ENCODE measurements at places on chromosomes 2 and 18. TPM values are rescaled to one million over a fixed set of nuclear protein-coding genes. Genes with fewer than 3 reads are reported as not detected.

DNA sequence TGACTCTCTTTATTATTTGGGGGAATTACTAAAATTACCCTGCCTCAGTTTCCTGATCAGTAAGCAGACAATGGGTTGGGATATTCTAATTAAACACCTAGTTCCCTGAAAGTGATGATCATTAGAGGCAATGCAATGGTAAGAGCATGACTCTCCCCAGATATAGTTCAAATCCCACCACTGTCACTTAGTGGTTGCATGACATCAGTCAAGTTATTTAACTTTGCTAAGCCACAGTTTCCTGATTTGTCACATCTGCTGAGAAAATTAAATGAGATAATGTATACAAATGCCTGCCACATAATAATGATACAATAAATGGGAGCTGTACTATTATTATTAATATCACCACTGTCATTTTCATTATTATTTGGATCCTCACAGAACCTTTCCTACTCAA, 29.9 kb downstream of the ZEB2 start:
- DNase-seq: no peak

Gene SRD5A2
- not detected for total RNA-seq

Gene TLX2
- total RNA-seq: not detected

GRCh38 chr2:55887901-55888624, 35.5 kb downstream of the EFEMP1 start:
- no peak for DNase-seq

Gene TET3
- 3.7 TPM for total RNA-seq

DNA sequence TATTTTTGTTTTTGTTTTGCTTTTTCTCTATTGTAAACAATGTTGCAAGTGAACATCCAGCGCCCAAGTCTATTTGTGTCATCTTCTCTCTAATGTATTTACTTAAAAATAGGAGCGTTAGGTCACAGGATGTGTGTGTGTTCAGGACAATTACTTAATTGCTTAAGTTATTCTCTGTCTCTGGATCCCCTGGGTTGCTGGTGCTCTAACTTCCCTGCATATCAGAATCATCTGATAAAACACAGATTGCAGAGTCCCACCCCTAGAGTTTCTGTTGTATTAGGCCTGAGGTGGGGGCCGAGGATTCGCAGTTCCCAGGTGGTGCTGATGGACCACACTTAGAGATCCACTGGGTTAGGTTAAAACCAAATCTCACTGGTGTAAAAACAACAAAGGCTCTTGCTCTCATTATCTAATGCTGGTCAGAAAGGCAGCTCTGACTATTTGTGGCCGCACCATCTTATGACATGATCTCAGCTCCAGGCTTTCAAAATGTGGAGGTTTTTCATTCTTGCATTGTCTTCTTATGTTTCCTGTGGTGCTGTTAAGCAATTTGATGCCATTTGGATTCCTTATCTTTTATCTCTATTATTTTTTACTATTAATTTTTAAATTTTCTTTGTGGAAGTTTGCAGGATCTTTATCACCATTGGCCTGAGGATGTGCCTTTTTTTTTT, 87.7 kb downstream of the CLIP4 start:
- no peak for DNase-seq

- no peak for DNase-seq
These were observed 105.3 kb downstream of the PAX3 start for GRCh38 chr2:222193328-222193983.

GRCh38 chr2:11996618-11997017, 250.2 kb downstream of the LPIN1 start:
- no peak for DNase-seq

Gene BBS5
- total RNA-seq: 8.2 TPM

DNA sequence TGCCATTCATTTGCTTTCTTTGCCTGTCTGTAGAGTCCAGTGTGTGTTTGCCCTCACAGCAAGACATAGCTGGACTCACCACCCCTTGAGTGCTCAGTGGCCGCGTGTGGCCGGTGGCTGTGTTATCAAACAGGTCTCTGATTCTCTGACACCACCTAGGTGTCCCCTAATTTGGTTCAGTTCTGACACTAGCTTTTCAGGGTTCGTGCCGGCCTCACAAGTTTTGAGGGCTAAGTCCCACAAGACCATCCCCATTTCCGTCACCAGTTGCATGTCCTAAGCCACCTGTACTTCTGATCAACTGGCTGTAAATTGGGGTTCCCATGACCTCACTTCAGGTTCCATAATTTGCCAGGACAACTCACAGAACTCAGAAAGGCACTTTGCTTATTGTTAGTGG, 23.5 kb downstream of the NCK2 start:
- peak; percentile 54 for DNase-seq

Gene RGPD4
- 0.19 TPM for total RNA-seq

All from cardiac septum (tissue), 1 donor.